HFF-Myc (cell line): ENCODE measurements at places on chromosomes 13 and 19.

- DNase-seq = no peak
Observed at GRCh38 chr19:37114001-37114400, 35.8 kb downstream of the ZNF420 start.

DNA sequence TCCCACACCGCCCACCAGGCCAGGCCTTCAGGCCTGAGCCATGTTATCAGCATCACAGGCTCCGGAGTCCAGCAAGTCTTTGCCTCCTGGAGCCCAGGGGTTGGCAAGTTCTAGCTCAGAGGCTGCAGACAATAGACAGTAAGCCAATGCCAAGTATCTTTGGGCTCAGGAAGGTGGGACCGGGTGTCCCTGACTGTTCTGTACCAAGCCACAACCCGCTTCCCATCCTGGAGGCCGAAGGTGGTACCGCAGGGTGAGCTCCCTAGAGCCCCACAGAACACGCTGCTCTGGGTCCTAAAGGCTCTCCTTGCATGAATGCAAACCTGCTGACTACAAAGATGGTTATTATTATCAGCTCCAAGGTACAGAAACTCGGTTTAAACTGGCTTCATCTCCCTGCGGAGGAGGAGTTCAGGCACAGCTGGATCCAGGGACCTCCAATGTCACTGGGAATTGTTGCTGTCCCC, 5.5 kb upstream of the FSTL3 start:
- no peak for DNase-seq

DNA sequence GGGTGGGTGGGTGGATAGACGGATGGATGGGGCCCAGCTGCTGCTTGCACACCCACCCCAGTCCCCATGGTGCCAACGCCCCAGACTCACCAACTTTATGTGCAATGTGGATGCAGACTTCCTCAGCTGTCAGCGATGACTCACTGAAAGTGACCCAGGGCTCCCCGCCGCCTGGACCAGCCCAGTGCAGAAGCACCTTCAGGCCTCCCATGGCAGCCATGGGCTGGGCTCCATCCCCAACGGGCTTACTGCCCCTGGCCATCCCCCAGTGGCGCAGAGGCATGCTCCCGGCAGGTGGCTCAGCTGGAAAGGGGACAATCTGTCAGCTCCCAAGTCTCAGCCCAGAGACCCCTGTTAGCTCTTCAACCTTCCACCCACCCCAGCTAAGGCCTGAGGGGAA, 2.2 kb downstream of the TYK2 start:
- DNase-seq = no peak

GRCh38 chr13:100304229-100304628, 215.3 kb downstream of the PCCA start:
- DNase-seq = no peak

GRCh38 chr13:111325146-111325890, 4.9 kb downstream of the TEX29 start:
- DNase-seq = no peak

GRCh38 chr19:12872941-12873890, 8.0 kb downstream of the DNASE2 start:
- peak; percentile 21 for DNase-seq

DNA sequence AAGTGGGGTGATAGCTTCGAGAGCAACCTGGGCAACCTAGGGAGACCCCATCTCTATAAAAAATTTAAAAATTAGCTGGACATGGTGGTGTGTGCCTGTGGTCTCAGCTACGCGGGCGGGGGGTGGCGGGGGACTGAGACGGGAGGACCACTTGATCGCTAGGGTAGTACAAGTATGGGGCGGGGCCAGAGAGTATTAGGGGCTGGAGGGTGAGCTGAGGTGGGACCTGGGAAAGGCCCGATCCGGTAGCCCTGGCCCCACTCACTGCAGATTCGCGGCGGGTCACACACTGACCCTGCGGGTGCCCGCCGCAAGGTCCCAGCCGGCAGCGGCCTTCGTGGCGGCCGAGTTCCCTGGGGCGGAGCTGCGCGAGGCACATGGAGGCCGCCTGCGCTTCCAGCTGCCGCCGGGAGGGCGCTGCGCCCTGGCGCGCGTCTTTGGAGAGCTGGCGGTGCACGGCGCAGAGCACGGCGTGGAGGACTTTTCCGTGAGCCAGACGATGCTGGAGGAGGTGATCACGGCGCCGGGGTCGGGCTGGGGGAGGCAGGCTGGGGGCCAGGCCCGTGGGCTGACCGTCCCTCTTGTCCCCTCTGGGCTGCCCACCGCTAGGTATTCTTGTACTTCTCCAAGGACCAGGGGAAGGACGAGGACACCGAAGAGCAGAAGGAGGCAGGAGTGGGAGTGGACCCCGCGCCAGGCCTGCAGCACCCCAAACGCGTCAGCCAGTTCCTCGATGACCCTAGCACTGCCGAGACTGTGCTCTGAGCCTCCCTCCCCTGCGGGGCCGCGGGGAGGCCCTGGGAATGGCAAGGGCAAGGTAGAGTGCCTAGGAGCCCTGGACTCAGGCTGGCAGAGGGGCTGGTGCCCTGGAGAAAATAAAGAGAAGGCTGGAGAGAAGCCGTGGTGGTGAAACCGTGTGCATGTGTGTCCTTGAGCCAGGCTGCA, 2.0 kb upstream of the ARHGAP45 start:
- DNase-seq = no peak

DNA sequence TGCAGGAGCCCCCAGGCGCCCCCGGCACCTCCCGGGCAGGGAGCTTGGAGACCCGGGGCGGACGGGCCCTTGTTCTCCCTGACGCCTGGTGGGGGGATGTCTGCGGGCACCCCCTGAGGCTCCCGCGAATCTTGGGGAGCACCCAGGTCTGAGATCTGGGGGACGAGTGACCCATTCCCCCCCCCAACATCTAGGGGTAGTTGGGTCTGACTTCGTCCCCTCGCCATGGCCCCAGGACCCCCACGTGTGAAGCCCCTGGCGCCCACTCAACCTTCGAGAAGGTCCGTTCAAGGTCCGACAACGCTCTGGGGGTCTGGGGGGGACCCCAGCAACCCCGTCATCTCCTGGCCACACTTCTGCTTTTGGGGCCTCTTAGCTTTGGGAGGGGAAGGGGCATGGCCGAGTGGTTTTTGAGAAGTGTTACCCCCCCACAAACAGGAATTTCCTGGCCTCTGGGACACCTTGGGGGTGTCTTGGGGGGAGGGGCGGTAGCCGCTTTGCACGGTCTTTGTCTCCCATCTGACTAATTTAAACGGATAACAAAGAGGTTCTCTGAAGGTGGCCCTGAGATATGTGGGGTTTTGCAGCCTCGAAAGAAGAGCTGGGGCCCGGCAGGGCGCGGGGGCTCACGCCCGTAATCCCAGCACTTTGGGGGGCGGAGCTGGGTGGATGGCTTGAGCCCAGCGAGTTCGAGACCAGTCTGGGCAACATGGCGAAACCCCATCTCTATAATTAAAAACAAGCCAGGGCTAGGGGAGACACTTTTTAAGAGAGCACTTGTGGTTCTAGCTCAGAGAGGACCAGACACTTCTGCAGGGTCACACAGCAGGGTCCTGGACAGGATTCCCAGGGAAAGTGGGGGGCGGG, 608 bp downstream of the CNN2 start:
- DNase-seq = no peak

- no peak for DNase-seq
Observed at GRCh38 chr19:2221918-2222317, 14.2 kb downstream of the PLEKHJ1 start.

- no peak for DNase-seq
Observed at GRCh38 chr19:39199025-39199424, 2.3 kb downstream of the NCCRP1 start.

GRCh38 chr13:77979721-77980385, 61.2 kb upstream of the EDNRB start:
- no peak for DNase-seq

DNA sequence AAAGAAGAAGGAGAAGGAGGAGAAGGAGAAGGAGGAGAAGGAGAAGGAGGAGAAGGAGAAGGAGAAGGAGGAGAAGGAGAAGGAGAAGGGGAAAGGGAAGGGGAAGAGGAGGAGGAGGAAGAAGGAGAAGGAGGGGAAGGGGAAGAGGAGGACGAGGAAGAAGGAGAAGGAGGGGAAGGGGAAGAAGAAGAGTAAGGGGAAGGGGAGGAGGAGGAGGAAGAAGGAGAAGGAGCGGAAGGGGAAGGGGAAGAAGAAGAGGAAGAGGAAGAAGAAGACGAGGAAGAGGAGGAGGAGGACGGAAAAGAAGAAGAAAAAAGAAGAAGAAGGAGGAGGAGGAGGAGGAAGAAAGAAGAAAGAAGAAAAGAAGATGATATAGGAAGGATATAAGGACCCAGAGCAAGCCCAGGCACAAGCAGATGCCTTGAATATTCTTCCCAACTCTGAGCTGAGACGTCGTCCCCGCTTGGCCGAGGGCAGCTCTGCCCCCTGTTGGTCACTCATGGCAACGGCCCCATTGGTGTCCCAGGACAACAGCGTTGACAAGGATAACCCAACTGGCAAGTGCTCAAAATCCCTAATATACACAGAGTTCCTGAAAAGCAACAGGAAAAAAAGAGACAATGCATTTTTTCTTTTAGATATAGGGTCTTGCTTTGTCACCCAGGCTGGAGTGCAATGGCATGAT, 30.6 kb upstream of the IGSF23 start:
- no peak for DNase-seq

GRCh38 chr19:36244066-36244465, 29.2 kb downstream of the ZNF146 start:
- DNase-seq = no peak

DNA sequence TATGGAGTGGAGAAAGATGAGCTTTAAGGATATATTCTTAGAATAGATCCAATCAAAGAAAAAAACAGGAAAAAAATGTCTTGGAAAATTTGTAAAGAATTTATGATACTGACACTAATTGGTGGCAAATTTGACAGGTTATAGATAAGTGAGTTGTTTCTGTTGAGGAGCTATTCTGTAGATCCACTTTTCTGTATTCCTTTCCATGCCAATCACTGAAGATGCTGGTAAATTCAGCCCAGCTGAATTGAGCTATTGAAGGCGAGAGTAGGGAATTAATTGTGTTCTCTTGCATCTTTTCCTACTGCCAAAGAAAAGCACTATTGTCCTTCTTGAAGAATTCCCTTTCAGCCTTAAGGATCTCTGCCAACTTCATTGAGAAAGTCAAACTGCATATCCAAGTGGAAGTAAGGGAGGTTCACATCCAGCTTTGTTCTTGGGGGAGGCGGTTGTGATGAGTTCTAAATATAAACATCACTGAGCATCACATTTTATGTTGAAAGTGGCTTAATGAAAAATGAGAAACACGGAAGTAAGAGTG, 113.1 kb downstream of the PCDH9 start:
- DNase-seq = no peak

DNA sequence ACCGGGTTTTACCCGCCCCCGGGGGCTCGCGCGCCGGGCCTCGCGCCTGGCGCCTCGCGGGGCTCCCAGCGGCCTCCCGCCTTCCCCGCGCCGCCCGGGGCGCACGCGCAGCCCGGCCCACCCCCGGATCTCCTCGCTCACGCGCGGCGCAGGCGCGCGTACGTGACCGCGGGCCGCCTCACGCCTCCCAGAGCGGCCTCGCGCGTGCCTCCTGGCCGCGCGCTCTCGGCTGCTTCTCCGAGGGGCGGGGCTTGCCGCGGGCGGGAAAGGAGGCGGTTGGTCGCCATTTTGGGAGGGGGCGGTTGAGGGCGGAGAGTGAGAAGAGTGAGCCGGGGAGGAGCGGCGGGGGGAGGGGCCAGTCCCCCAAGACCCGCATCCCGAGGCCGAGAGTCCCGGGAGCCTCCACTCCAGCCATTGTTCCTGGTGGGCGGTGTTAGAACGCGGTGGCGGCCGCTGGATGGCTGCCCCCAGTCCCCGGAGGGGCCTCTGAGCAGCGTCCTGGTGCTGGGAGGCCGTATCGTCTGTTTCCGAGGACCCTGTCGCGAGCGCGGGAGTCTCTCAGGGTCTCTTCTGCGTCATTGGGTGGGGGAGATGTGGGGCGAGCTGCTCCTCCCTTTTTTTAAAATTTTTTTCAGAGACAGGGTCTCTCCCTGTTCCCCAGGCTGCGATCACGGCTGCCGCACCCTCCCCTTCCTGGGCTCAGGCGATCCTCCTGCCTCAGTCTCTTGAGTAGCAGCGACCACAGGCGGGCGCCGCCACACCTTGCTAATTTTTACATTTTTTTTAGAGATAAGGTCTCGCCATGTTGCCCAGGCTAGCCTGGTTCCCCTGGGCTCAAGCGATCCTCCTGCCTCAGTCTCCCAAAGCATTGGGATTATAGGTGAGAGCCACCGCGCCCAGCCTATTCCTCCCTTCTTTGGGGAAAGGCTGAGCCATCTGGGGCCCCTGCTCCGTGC, at the start of gene ZNF541:
TSS of gene ZNF541 (minus strand) at position 78 of the 956 bp plus-strand sequence. CDS start 17,292 bp downstream, outside the sequence.
- no peak for DNase-seq

DNA sequence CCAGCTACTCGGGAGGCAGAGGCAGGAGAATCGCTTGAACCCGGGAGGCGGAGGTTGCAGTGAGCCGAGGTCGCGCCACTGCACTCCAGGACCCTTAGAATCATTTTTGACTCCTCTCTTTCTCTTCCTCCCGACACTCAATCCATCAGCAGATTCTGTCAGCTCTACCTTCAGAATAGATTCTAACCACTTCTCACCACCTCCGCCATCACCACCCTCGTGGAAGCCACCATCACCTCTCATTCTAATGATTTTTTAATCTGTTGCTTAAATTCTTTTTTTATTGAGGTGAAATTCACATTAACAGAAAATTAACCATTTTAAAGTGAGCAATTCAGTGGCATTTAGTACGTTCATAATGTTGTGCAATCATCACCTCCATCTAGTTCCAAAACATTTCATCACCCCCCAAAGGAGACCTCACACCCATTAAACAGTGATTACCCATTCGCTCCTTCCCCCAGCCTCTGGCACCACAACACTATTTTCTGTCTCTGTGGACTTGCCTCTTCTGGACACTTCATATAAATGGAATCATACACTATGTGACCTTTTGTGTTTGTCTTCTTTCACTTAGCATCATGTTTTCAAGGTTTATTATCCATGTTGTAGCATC, 5.0 kb upstream of the CCDC61 start:
- no peak for DNase-seq

DNA sequence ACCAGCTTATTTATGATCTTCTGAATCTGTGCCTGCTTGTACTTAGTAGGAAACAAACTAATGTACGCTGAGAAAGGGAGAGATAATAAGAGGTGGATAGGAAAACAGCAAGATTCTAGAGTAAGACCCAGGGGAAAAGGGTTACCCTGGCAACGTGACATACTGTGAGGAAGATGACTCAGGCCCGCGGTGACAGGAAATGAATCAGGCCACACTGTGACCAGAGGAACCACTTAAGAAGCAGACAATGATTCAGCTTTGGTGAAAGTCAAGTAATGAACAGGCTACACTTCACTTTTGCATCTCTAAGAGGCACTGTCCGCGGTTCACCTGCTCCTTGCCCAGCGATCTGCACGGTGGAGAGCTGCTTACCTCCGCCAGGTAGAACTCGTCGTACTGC, 158.2 kb downstream of the NALCN start:
- peak; percentile 65 for DNase-seq

- no peak for DNase-seq
Observed at GRCh38 chr13:111006506-111007031, 91.7 kb upstream of the ANKRD10 start.

DNA sequence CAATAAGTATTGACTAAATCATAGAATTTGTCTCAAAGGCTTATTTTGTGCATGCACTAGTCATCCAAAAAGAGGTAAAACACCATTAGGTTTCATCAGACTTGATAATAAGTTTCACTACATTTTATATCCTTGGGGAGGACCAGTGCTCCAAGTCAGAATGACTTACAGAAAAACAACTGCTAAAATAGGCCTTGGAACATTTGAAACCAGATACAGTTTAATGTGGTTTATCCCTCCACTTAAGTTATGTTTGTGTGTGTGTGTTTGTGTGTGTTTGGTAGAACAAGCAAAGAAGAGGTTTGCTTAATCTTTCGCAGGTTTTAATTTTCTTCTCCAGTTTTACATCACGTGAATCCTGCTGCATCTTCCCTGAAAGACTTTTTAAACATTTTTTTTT, 570.9 kb downstream of the PCDH9 start:
- DNase-seq = no peak
